ENCODE measurements at places on chromosomes 6 and 20.

GRCh38 chr6:148779142-148779562 is 32.3 kb downstream of the UST start:
- DNase-seq: no peak

DNA sequence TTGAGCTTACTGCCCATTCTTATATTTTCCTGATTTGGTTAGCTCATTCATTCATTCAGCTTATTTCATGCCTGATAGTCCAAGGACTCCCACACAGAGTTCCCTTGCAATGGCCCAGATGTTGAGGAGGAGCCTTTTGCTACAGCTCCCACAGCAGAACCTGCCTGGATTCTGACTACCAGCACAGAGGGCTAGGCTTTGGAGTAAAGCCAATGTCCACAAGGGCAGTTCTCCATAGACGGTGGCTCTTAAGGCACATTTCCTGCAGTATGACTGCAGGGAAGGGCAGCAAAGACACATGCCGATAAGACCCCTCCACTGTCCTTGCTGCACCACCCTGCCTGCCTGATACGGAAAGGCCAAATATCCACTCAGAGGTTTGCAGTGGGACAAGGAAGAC is 112.3 kb upstream of the SYNDIG1 start:
- DNase-seq: no peak

- no peak for DNase-seq
Measured at GRCh38 chr20:37144856-37145404, 34.2 kb upstream of the RPN2 start.

DNA sequence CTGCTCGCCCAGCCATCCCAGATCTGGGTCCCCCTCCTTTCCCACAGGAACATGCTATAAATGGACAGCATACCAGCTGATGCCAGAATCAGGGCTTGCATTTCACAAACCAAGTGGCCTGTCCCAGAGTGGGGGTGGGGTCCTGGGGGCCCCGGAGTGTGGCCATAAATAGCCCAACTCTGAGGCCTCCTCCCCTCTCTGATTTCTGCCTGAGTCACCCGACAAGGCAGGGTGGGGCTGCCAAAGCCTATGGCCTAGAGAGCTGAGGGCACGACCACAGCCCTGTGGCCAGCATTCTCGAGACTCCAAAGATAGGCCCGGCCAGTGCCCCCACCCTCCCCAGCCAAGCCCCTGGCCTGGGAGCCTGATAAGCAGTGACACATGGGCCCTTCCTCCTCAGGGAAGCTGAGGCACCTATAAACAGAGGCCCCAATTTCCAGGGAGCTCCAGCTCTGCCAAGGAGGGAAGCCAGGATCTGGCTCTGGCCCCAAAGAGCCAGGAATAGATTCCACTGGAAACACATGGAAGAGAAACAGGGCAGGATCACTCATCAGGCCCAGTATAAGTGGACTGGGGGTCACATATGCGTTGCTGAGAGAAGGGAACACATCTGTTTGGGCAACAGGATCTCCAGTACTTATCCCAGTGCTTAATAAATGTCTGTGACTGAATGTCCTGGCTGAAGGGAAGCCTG is 20.3 kb downstream of the SNTA1 start:
- no peak for DNase-seq

- DNase-seq: no peak
Measured at GRCh38 chr6:41464481-41464880, 81.7 kb upstream of the FOXP4 start.

- DNase-seq: no peak
Measured at GRCh38 chr6:9515633-9516606, 899.0 kb downstream of the TFAP2A start.

Measured in kidney epithelial cell (primary cell).